Activated B cell treated with CpG ODN at 0.5 μM for 24 hours (primary cell): ENCODE measurements at places on chromosomes 5 and 9. TPM values are rescaled to one million over a fixed set of nuclear protein-coding genes. Genes with fewer than 3 reads are reported as not detected.

DNA sequence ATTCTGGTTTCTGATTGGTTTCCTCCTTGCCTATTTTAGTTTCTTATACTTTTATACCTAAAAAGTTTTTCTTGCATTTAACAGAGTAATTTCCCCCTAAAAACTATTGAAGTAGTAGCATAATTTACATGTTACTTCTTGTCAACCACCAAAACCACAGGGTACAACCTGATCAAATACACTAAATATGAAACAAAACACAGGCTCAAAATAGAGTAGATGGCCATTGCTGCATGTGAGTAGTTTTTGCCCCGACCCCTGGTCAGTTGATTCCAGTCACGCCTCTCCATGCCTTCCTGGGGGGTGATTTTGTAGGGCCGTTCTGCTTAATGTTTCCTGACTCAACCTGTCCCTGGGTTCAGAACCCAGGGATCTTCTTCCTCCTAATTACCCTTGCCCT, 101.8 kb downstream of the TLE4 start:
- no peak for DNase-seq

GRCh38 chr9:123867034-123867433, 62.9 kb downstream of the DENND1A start:
- DNase-seq = no peak

DNA sequence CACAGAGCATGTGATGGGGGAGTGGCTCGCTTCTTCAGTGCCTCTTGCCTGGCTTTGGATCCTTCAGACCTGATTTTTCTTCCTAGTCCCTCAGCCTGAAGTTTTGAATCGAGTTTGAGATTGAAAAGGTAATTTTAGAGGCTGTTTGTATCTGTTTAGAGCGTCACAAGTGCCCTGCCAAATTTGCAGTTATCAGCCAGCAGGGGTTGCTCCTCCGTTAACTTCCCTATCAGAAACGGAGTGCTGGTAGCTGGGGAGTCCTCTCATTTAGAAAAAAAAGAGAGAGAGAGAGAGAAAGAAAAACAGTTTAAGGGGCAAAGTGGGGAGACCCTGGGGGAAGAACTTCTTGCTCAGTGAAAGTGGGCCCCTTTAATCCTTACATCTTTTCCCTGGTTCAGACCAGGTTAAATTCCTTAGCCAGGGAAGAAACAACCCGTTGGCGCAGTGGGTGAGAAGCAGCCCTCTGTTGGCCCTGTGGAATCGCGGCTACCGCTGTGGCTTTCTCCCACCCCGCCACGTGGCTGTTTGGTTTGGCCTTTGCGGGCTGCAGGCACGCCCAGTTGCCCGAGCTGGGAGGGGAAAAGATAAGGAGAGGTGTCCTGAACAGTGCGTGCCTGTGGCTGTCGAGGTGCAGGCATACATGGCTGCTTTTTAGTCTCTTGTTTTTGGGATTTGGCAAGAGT, 576.7 kb upstream of the ACO1 start:
- no peak for DNase-seq

DNA sequence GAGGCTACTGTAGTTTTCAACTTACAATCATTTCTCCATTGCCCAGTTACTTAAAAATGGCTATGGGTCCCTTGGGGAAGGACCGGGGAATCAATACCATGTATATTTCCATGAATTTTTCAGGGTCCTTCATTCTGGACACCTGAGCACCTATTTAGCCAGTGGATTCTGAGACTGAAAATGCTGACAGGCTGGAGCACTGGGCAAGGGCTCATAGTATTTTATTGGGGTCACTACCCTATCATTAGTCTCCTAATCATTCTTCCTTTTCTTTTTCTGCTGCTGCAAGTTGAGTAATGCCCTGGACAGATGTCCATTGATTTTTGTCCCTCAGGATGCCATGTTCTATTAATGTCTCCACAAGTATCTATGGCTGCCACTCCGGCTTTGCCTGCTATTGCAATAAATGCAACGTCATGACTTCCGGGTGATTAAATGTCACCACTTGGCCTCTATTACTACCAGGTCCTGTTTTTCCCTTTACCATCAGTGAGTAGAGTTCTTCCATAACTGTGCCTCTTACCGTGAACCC, 279.3 kb upstream of the FBXL7 start:
- no peak for DNase-seq

DNA sequence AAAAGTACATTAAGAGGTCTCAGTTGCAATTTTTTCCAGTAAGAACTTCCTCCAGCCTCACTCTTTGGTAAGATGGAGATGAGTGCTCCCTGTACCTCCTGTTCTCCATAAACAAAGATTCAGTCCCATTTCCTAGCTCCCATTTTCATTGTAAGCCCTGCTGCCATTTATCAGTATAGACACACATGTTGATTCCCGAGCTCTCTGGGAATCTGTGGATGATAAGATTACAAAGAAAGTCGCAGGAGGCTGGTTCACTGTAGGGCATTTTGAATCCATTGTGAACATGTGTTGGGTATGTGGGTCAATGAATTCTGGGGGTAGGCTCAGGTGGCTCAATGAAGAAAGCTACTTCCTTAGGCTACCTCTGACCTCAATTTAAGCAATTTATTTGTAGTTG, 36.7 kb downstream of the RGMB start:
- DNase-seq = no peak

GRCh38 chr5:513216-514100, 10.8 kb downstream of the SLC9A3 start:
- DNase-seq = no peak

GRCh38 chr9:93129286-93129685, 4.8 kb downstream of the NINJ1 start:
- DNase-seq = no peak

DNA sequence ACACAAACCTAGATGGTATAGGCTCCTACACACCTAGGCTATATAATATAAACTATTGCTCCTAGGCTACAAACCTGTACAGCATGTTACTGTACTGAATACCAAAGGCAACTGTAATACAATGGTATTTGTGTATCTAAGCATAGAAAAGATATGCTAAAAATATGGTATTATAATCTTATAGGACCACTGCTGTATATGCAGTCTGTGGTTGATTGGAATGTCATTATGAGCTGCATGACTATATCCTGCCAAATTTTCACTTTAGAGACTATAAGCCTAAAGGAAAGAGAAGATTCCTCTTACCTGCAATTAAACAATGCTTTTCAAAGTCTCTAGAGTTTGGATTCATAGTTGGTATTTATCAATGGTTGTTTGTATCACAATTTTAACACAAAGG, 24.7 kb upstream of the ACOT12 start:
- no peak for DNase-seq

DNA sequence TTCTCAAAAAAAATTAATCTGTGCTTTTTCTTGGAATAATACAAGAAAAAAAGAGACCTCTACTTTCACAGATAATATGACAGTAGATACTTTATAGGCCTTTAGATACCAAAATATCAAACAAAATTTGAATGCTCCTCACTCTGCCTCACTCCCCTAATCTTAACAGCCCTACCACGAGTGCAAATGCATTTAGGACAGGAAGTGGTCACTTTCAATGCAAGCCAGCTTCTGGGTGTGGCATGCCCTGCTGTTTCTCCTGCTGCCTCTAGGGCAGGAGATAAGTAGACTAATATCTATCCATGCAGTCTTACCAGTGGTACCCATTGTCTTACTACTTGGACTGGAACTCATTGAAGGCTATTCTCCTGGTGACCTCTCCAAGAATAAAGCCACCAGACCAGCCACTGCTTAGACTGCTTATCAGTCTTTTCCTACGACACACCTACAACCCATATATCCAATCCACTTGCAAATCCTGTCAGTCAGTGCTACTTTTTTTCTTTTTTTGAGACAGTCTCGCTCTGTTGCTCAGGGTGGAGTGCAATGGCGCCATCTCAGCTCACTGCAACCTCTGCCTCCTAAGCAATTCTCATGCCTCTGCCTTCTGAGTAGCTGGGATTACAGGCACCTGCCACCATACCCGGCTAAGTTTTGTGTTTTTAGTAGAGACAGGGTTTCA, 23.0 kb downstream of the FRRS1L start:
- no peak for DNase-seq

GRCh38 chr5:21810737-21811316, 1042.3 kb downstream of the CDH12 start:
- no peak for DNase-seq

PCDHB16 gene
- total RNA-seq = not detected in 2 replicates

CKMT2 gene
- not detected in 2 replicates for total RNA-seq

SCGB3A1 gene
- total RNA-seq = not detected in 2 replicates

PCDHA9 gene
- not detected in 2 replicates for total RNA-seq

EIF4E1B gene
- not detected in 2 replicates for total RNA-seq
